ENCODE measurements at places on chromosomes 5 and 9. TPM values are rescaled to one million over a fixed set of nuclear protein-coding genes. Genes with fewer than 3 reads are reported as not detected.

DNA sequence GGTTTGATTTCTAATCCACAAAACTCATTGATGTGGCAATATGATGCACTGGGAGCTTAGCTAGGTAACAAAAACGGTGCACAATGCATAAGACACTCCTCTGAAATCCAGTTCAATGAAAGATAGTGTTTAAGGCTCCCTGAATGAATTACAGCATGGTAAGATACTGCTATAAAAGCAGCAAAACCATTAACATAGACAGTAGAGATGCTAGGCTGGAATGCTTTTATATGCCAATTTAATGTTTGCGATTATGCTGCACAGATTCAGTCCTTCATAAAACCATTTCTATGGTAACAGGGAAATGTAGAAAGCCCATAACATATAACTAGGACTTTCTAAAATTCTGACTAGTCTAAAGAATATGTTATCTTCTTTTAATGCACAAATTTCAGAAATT lies 180.8 kb upstream of the NUDT12 start:
- DNase-seq, result no peak

GPR150 gene
- 6.1 TPM for polyA plus RNA-seq

GRCh38 chr5:153807801-153808200 lies 230.9 kb downstream of the FAM114A2 start:
- DNase-seq, result no peak

- DNase-seq, result no peak
Measured at GRCh38 chr9:93476924-93477323, 23.5 kb upstream of the FAM120AOS start.

- DNase-seq, result no peak
Measured at GRCh38 chr5:131607418-131607817, 27.6 kb downstream of the RAPGEF6 start.

PCDHAC1 gene
- not detected for polyA plus RNA-seq

- peak; percentile 30 for DNase-seq
Measured at GRCh38 chr9:4666042-4666699, at the start of gene SPATA6L. TSS of gene SPATA6L (minus strand) at chr9:4666480. CDS start at chr9:4666250, 230 bp downstream.

DNA sequence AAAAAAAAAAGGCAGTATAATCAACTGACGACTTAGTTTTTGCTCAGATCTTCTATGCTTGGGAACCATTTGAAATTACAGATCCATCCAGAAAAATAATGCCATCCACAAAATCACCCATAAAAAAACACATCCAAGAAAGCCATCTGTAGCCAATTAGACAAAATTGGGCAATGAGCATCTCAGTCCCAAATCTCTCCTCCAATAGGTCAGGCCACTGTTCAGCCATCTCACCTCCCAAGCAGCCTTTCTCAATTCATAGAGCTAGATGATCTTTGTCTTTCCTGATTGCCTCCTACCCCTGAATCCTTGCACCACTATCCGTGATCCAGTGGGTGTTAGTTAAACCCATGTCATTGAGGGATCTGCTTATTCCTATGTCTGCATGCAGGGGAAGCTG lies 139.6 kb downstream of the SCAMP1 start:
- no peak for DNase-seq

- DNase-seq, result peak; percentile 12
Measured at GRCh38 chr5:172133359-172134029, 54.5 kb downstream of the STK10 start.

All from CD4-positive, alpha-beta memory T cell (primary cell).